ENCODE measurements at places on chromosomes 4 and X. TPM values are rescaled to one million over a fixed set of nuclear protein-coding genes. Genes with fewer than 3 reads are reported as not detected.

- no peak overlapping the region for H3K4me3 ChIP-seq
- no peaks in the 10 kb centered on the region for H3K27me3 ChIP-seq
- no peak overlapping the region for H3K27ac ChIP-seq
- no peak for DNase-seq
Observed at GRCh38 chrX:74521961-74522751, 92.3 kb downstream of the RLIM start.

PLP1 gene
- not detected for polyA plus RNA-seq

DNA sequence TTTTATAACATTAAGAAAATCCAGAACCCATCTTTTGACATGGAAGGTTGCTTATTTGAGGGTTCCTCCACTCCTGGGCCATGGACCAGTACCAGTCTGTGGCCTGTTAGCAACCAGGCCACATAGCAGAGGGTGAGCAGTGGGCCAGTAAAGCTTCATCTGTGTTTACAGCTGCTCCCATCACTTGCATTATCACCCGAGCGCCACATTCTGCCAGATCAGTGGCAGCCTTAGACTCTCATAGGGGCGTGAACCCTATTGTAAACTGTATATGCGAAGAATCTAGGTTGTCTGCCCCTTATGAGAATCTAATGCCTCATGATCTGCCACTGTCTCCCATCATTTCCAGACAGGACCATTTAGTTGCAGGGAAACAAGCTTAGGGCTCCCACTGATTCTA is 58.6 kb downstream of the NDST4 start:
- no peaks in the 10 kb centered on the region for H3K27me3 ChIP-seq
- no peak overlapping the region for H3K4me3 ChIP-seq
- H3K36me3 ChIP-seq = no peaks in the 10 kb centered on the region
- DNase-seq = no peak
- no peaks in the 10 kb centered on the region for H3K4me1 ChIP-seq

- peak; percentile 3 for DNase-seq
- H3K36me3 ChIP-seq = peaks cover 60% of the 10 kb centered on the region
- H3K27ac ChIP-seq = no peak overlapping the region
Observed at GRCh38 chrX:136028383-136028984, 43.2 kb downstream of the SLC9A6 start.

- DNase-seq = no peak
- no peak overlapping the region for H3K4me3 ChIP-seq
Observed at GRCh38 chrX:3076416-3076991, 35.2 kb downstream of the ARSF start.

DNA sequence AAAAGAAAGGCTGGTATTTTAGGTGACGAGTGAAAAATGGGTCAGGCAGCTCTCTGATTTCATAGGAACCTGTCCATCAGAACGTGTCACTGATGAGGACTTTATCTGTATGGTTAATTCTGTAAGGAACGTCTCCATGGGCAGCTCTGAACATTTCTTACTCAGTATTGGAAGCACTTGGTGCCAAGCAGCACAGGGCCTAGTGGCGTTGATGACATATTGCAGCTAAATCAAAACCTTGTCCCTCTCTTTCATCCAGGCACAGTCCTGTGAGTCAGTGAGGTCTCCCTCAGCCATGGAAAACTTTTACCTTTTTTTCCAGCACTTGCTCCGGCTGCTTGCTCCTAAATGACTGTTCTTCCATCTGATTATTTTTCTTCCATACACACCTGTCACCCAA is 301.9 kb downstream of the DHX15 start:
- no peak for DNase-seq
- H3K27ac ChIP-seq = no peak overlapping the region
- no peaks in the 10 kb centered on the region for H3K27me3 ChIP-seq
- H3K4me1 ChIP-seq = no peaks in the 10 kb centered on the region
- no peaks in the 10 kb centered on the region for H3K36me3 ChIP-seq
- H3K4me3 ChIP-seq = no peak overlapping the region

TMSB15C gene
- not detected for polyA plus RNA-seq

DNA sequence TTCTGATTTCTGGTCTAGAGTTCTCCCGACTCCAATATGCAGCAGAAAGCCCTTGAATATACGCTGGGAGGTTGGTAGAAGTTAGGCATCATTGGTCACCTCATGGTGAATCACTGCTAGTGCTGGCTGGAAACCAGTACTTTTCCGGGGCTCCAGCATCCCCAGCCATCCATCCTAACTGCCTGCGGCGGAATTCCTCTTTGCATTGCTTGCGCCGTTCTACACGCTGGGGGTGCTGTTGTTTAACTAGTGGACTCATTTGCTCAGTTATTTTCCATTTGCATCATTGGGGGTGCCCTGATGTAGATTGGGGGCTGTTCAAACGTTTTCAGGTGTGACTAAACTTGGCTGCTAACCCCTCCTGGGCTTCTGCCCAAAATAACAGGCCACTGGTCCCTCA is 23.3 kb upstream of the GPR50 start:
- H3K27ac ChIP-seq = no peak overlapping the region
- DNase-seq = no peak
- H3K4me3 ChIP-seq = no peak overlapping the region
- H3K4me1 ChIP-seq = no peaks in the 10 kb centered on the region

GRCh38 chrX:30141966-30142365 is 73.4 kb upstream of the MAGEB2 start:
- H3K4me1 ChIP-seq = no peaks in the 10 kb centered on the region
- H3K27ac ChIP-seq = no peak overlapping the region
- no peak for DNase-seq
- H3K27me3 ChIP-seq = peaks cover 2% of the 10 kb centered on the region

HSFX4 gene
- not detected for polyA plus RNA-seq

DNA sequence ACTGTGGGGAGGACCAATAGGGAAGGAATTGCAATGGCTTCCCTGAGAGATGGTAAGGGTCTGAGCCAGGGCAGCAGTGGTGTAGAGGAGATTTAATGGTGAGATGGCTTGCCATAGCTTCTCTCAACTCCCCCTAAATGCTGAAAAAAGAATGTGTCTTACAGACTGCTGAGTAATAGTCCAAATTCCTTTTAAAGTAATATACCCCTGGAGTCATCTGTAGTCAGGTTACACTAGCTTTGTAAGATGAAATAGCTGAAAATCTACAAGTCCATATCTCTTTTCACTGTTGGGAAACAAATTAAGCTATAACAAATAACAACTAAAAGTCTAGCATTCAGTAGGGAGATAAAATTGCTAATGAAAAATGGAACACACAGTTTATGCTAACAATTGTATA is 33.5 kb downstream of the MAPK10 start:
- DNase-seq = no peak
- H3K27me3 ChIP-seq = no peaks in the 10 kb centered on the region
- H3K27ac ChIP-seq = no peak overlapping the region
- H3K4me3 ChIP-seq = no peak overlapping the region
- H3K4me1 ChIP-seq = no peaks in the 10 kb centered on the region

DNA sequence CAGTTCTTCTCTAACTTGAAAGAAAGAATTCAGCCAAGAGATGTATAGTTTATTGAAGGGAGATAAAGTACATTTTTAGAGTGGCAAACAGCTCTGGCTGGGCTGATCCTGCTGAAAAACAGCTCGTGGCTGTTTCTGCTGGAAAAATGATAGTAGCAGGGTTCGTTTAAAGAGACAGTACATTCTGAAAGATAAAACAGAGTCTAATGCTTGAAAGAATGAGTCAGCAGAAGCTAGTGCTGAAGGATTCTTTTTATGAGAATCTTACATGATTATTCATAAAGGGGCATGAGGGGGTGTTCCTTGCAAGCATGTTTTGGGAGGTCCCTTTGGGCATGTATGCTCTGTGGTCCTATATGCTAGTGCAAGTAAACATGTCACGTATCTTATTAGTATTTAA is 790.0 kb downstream of the PCDH18 start:
- no peak overlapping the region for H3K4me3 ChIP-seq
- no peaks in the 10 kb centered on the region for H3K27me3 ChIP-seq
- DNase-seq = no peak
- no peaks in the 10 kb centered on the region for H3K4me1 ChIP-seq

GRCh38 chr4:112060212-112060611 is 85.0 kb upstream of the FAM241A start:
- H3K27me3 ChIP-seq = no peaks in the 10 kb centered on the region
- no peaks in the 10 kb centered on the region for H3K36me3 ChIP-seq
- no peak overlapping the region for H3K27ac ChIP-seq
- H3K4me3 ChIP-seq = no peak overlapping the region
- H3K4me1 ChIP-seq = no peaks in the 10 kb centered on the region
- no peak for DNase-seq

NOP14 gene
- polyA plus RNA-seq = 3.9 TPM

GRCh38 chr4:20265726-20266125 is 14.0 kb downstream of the SLIT2 start:
- no peaks in the 10 kb centered on the region for H3K27me3 ChIP-seq
- no peak overlapping the region for H3K4me3 ChIP-seq
- H3K36me3 ChIP-seq = no peaks in the 10 kb centered on the region
- no peak overlapping the region for H3K27ac ChIP-seq

DNA sequence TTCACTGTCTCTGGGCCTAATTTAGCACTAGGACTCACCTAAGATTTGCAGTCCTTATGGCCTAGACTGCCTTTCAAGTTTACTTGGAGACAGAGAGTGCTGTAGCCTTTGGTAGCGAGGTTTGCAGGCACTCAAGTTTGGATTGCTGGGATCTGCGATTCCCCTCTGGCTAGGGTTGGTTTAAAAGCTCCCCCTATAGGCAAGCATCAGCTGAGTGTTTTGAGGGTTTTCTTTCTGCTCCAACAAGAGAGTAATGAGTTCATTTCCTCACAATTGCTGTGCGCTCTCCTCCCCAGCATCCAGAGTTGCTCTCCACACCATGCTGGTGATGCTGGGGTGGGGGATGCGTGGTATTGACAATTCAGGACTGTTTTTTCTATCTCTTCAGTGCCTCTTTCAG is 206.9 kb downstream of the GLUD2 start:
- no peak for DNase-seq
- H3K27me3 ChIP-seq = no peaks in the 10 kb centered on the region
- H3K36me3 ChIP-seq = no peaks in the 10 kb centered on the region
- no peak overlapping the region for H3K4me3 ChIP-seq
- no peak overlapping the region for H3K27ac ChIP-seq

- no peaks in the 10 kb centered on the region for H3K27me3 ChIP-seq
- H3K4me1 ChIP-seq = no peaks in the 10 kb centered on the region
- H3K4me3 ChIP-seq = no peak overlapping the region
- H3K36me3 ChIP-seq = no peaks in the 10 kb centered on the region
- no peak overlapping the region for H3K27ac ChIP-seq
Observed at GRCh38 chrX:26925088-26925487, 538.1 kb downstream of the PPP4R3C start.
